Lung (tissue), 17 donors: ENCODE measurements at places on chromosomes 1 and 21.

GRCh38 chr1:185704181-185704580, 30.0 kb upstream of the HMCN1 start:
- no peak for DNase-seq

DNA sequence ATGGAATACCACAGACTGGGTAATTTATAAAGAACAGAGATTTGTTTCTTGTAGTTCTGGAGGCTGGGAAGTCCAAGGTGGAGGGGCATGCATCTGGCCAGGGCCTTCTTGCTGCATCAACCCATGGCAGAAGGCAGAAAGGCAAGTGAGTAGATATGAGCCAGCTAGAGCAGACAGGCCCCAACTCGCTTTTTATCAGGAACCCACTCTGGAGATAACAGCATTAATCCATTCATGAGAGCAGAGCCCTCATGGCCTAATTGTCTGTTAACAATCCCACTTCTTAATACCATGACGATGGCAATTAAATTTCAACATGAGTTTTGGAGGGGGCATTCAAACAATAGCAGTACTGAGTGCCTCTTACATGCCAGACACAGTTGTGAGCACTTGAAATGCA, 87.2 kb upstream of the SOX13 start:
- DNase-seq = no peak

DNA sequence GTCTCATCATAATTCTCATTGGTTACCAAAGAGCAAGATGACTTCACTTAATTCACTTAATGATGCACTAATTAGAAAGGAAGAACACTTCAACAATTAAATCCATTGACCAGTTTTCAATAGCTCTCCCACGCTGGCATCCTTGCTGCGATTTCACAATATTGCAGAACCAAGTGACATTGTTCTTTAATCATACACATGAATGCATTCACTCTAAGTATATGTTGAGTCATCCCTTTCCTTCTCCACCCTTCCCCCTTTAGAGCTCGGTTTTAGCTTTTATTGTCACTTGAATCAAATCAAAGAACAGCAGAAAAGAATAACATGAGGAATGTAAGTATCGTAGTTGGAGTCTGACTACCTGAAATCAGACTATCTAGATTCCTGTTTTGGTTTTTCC, 233.6 kb upstream of the FMN2 start:
- no peak for DNase-seq

DNA sequence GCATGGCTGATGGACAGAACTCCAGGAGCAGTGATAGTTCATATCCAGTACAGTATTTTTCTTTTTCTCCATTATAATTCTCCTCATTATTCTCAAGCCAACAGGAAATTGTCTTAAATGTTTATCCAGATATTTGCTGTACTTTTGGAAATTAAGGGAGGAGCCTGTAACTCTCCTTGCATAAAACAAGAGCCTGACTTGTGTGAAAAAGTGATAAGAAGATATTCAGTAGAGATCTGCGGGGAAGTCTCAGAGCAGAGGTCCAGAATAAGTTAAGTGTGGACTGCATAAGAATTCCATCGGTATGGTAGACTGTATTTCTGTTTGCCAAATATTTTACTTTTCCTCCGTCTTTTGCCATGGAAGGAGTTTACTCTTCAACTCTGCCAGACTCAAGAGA, 70.2 kb downstream of the BACH1 start:
- no peak for DNase-seq

DNA sequence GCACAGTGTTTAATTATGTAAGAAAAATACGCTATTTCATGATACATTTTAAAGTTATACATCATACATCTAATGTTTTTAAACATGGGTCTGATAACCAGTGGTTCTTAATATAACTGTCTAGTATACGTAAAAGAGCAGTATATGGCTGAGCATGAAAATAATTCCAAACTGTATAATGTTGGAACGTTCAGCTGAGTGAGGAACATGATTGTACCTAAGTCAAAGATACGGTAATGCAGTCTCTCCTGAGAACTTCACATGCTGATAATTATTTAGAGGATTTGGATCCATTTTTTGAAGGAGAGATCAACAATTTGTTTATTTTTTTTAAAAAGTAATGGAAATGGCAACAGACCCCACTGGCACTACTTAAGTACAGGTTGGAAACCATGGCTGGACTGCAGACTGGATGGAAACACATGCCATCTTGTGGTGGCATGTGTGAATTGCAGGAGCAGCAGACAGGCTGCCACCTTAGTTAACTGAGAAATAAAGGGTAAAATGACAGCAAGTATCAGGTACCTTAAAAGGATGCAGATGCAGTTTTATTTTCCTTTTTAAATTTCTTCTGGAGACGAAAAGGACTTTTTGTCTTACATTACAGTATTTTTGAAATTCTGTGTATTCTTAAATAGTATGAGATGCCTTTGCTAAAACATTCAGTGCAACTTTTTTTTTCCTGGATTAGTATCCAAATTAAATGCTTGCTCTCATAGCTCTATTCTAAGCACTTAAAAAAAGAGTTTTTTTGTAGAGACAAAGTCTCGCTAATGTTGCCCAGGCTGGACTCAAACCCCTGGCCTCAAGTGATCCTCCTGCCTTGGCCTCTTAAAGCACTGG, 73.8 kb downstream of the MTR start:
- DNase-seq = peak; percentile 62

DNA sequence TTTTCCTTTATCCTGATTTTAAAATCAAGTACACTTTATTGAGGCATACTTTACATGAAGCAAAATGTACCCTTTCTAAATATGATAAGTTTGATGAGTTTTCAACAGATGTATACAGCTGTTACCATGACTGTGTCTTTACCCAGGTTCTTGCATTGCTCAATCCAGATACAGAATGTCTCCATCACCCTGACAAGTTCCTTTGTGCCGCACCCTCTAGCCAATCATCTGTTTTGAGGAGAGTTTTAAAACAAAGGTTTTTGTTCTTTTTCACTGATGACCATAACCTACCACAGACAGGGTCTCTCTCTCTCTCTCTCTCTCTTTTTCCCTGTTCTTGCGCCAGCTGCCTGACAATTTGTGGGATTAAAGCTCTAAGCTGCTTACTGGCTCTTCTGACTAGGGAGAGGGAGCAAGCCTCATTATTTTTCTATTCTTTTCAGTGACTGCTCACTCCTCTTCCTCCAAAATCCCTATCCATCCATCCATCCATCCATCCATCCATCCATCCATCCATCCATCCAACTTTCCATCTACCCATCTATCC, 1.2 kb upstream of the KCNE1 start:
- peak; percentile 87 for DNase-seq
